ENCODE measurements at places on chromosomes 7 and 10.

GRCh38 chr7:96244992-96245292 lies 77.0 kb downstream of the SLC25A13 start:
- DNase-seq: no peak

DNA sequence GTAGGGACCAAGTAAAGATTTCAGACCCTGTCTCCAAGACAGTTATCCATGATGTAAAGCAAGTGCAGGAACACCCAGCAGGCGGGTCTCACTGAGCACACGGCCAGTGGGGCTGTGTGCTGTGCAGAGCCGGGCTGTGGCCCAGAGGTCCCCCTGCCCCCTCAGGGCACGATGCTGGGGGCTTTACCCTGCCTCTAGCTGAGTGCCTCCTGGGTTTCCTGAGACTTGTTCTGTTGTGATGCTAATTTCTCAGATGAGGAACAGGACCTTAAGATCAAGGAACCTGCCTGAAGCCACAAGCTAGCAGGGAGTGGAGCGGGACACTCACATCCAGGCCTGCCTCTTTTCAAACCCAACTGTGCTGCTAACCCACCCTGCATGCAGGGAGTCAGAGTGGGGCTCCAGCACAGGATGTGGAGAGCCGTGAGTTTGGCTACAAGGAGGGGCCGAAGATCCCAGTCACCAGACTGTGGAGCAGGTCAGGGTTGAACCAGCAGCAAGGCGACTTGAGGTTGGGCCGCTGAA lies 76.1 kb upstream of the LYZL2 start:
- DNase-seq: no peak

DNA sequence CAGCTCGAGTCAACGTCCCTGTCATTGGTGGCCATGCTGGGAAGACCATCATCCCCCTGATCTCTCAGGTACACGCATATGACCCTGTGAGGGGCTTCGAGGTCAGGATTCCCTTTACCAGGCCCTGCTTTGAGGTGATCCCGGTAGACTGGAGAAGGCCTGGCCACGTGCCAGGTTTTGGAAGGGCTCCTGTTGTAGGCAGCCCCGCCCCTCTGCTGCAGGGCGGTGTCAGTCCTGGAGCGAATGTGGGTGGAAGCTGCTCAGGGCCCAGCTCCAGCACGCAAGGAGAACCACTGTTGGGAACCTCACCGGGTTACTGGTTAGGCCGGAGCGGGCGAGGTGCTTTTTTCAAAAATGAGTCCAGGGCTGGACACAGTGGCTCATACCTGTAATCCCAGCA lies 15.6 kb downstream of the MDH2 start:
- DNase-seq: no peak

DNA sequence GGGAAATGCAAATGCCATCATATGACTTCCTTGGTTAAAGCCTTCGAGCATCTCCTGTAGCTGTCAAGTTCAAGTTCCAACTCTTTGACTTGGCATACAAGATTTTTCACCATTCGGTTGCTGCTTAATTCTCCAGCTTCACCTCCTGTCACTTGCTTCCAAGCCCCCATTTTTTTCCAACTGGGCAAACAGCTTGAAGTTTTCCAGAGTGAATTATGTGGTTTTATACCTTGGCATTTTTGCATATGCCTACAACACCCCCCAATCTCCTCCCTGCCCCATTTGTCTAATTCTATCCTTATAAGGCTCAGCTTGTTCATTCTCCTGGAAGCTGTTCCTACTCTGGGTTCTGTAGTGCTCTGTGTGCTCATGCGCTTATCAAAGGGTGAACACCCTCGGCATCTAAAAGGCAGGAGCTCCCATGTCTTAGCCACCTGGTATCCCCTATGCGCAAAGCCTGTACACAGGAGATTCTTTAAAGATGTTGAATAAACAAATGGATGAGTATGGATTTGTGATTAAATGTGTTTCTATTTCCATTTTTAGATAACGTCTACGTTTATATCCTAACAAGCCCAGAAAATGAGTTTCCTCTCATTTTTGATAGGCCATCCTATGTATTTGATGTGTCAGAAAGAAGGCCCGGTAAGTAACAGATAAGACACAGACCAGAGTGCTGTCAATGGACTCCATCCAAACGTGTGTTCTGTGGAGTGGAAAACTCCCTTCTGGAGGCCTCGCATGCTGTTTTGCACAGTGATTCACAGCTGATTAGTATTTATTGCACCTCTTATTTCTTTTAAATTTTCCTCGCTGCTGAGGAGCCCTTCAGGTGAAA lies 52.5 kb downstream of the CDHR3 start:
- DNase-seq: no peak

DNA sequence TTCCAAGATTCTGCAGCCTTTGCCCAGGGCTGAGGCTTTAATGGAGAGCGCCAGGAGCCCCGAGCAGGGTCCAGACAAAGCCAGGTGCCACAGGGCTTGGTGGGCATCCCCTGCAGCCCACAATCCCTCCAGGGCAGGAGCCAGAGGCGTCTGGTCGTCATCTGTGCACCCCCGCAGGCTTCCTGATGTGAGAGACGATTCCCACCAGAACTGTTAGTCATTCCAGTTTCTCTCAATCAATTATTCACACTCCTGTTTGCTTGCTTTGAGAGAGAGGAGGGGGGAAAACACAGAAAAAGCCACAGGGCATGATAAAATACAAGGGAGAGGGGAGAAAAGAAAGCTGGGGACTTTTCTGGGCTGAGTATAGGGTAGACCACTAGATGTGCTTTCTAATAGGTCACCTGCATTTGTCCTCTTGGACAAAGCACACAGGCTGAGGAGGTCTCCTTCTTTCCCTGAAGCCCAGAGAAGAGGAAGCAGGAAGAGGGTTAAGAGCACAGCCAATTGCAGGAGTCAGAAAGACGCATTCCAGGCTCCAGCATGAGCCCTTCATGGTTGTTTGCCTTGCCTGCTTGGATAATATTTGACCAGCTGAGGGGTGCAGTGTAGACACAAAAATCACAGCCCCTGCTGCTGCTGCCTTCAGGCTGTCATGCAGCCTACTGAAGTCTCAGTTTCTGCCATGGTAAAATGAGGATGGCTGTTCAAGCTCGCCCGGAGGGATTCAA lies 194.4 kb downstream of the PLXNA4 start:
- DNase-seq: no peak

DNA sequence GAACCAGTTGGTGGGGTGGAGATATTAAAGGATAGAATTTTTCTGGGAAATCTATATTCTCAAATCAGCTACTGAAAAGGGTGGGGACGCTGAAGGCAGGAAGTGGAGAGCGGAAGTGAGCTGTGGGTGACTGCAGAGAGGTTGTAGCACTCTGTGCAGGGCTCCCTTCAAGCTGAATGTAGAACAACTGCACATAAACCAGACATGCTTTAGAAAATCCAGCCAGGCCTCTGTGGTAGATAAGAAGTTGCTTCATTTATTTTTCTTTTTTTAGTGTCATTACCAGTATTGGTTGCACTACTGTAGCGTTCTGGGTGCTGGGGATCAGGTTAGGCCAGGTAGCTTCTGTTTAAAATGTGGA lies 127.8 kb downstream of the CELF2 start:
- DNase-seq: no peak

DNA sequence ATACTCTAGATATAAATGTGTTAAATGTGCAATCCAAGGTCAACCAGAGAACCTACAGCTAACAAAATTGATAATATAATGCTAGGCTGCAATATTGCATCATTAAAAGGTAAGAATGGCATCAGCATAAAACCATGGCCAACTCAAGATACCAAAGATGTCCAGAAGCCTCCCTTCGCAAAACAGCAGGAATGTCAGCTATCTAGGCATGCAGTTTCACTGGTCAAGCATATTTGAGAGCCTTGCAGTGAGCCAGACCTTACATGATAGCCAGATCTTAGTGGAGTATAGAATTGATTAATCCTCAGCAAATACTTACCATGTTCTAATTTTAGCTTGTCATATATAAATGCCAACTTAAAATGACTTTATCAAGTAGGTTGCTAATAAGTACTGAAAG lies 138.8 kb downstream of the ZEB1 start:
- DNase-seq: no peak

DNA sequence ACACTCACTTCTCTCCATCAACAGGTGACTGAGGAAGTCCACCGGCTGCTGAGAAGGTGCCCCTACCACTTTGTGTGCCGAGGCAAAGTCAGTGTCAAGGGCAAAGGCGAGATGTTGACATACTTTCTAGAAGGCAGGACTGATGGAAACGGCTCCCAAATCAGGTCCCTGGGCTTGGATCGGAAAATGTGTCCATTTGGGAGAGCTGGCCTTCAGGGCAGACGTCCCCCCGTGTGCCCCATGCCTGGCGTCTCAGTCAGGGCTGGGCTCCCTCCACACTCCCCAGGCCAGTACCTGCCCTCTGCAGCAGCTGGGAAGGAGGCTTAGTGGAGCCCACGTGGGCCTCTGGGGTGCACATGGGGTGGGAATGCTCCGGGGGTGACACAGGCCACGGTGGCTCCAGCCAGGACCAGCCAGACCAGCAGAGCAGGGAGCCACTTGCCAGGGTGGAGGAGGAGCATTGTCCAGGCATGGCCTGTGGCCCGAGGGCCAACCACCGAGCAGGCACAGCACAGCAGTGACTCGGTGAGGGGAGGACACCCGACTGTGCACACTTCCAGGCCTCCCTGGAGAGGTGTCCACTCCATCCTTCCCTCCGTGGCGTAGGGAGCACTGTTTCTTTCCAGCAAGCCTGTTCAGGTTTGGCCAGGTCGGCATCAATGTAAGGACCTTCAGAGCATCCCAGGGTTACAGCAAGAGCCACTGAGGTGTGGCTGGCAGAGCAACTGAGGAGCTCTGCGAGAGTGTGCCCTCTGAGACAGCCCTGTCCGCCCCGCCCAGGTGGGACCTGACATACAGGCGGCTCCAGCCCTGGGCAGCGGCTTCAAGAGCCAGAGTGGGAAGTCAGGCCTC lies 139.7 kb downstream of the ADCY1 start:
- no peak for DNase-seq

DNA sequence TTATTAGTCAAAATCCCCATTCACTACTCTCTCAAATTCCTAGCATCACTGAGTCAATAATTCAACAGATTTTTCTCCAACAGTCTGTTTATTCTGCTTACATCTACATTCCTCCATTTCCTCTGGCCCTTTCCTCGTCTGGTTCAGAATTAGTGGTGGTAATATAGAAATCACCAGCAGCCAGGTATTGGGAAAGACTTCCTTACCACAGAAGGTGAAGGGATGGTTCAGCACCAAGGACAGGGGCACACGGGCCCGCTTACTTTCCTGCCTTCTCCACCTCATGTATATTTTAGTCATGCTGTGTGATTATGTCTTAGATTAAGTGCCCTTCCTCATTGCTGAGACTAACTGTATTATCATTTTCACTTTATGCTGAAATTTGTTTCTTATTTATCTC lies 70.4 kb upstream of the APBB1IP start:
- peak; percentile 12 for DNase-seq

DNA sequence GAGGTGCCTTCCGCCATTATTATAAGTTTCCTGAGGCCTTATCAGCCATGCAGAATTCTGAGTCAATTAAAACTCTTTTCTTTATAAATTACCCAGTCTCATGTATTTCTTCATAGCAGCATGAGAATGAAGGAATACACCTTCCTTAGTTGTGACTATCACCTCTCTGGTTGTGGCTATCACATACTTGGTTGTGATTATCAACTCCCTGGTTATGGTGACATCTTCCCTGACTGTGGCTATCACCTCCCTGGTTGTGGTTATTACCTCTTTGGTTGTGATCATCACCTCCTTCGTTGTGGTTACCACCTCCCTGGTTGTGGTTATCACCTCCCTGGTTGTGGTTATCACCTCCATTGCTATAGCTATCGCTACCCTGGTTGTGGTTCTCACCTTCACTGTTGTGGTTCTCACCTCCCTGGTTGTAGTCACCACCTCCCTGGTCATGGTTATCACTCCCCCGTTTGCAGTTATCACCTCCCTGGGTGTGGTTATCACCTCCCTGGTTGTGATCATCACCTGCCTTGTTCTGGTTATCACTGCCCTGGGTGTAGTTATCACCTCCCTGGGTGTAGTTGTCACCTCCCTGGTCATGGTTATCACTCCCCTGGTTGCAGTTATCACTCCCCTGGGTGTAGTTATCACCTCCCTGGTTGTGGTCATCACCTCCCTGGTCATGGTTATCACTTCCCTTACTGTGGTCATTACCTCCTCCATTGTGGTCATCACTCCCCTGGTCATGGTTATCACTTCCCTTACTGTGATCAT lies 105.9 kb downstream of the GPR26 start:
- no peak for DNase-seq

DNA sequence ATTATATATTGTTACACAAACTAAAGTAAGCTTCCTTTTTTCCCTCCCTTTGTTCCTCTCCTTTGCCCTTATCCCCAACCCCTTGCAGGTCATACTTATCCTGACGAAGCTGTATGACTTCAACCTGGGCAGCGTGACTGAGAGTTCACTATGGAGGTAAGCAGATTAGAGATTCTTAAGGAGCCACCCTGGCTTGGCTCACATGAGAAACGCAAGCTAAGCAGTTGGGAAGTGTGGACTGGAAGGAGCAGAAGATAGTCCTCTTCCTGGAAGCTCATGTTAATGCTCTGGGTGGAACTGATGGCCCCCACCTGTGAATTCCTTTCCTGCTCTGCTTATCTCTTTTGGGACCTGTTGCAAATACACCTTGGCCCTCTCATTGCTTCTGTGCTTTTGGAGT lies 201.6 kb downstream of the SORCS3 start:
- no peak for DNase-seq

DNA sequence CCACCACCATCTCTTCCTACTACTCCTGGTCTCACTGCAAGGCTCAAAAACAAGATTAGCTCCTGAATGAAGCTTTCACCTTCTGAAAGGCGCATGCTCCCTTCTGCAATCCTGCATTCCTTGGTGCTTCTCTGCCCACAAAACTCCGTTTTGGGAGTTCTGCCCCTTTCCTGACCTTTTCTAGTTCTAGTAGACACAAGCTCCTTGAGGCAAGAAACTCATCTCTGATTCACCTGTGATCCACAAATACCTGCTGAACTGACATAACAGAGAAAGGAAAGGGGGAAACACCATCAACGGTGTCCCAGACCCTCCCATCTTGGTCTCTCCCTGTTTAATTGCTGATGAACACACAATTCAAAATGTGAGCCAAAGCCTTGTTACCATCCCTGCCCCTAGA lies 64.0 kb upstream of the EGR2 start:
- no peak for DNase-seq

DNA sequence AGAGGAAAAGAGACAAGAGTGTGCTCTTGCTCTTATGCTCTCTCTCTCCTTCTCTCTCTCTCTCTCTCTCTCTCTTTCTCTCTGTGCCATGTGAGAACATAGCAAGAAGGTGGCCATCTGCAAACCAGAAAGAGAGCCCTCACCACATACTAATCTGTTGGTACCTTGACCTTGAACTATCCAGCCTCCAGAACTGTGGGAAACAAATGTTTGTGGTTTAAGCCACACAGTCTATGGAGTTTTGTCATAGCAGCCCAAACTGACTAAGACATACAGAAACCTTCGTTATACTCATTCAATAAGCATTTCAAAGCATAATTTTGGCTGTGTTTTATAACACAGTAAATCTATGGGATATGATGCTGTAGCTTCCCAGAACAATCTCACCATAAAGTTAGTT lies 56.4 kb upstream of the PLPP4 start:
- no peak for DNase-seq

All from COLO829 (cell line).